Skin of body (tissue), 3 donors: ENCODE measurements at places on chromosomes 6 and 20. TPM values are rescaled to one million over a fixed set of nuclear protein-coding genes. Genes with fewer than 3 reads are reported as not detected.

Gene BMP2
- total RNA-seq: 13.8 TPM

Gene PIM1
- total RNA-seq: 38.3 TPM

Gene ACTL10
- total RNA-seq: 0.49 TPM

Gene KLC4
- 15.6 TPM for total RNA-seq

Gene ARHGAP18
- 20.2 TPM for total RNA-seq

Gene PRRT1
- 0.20 TPM for total RNA-seq

Gene PSMB1
- total RNA-seq: 165 TPM

Gene BFSP1
- total RNA-seq: 1.3 TPM

Gene OPN5
- total RNA-seq: not detected

Gene FBXL4
- total RNA-seq: 16.7 TPM

Gene PREP
- 35.0 TPM for total RNA-seq

Gene C2
- 4.9 TPM for total RNA-seq

Gene DZANK1
- 1.7 TPM for total RNA-seq

Gene APOBEC2
- 60.6 TPM for total RNA-seq

Gene EEF1E1
- 14.6 TPM for total RNA-seq

Gene MEP1A
- not detected for total RNA-seq

Gene NHSL1
- total RNA-seq: 21.6 TPM

Gene CRISP3
- total RNA-seq: 7.4 TPM

Gene SASH1
- total RNA-seq: 106 TPM

Gene PCNA
- total RNA-seq: 56.2 TPM

Gene ULBP2
- total RNA-seq: 0.89 TPM

Gene GRM1
- total RNA-seq: 0.10 TPM

Gene HMGCLL1
- 4.8 TPM for total RNA-seq

Gene ALDH5A1
- 7.7 TPM for total RNA-seq

Gene RBL1
- 8.9 TPM for total RNA-seq

Gene DSN1
- total RNA-seq: 13.4 TPM

Gene NINL
- total RNA-seq: 15.7 TPM

Gene PTPRT
- 4.0 TPM for total RNA-seq

Gene CST4
- not detected for total RNA-seq

Gene VNN1
- total RNA-seq: 0.89 TPM

Gene NRSN1
- total RNA-seq: 0.39 TPM
